ENCODE measurements at places on chromosomes 16 and 17.

DNA sequence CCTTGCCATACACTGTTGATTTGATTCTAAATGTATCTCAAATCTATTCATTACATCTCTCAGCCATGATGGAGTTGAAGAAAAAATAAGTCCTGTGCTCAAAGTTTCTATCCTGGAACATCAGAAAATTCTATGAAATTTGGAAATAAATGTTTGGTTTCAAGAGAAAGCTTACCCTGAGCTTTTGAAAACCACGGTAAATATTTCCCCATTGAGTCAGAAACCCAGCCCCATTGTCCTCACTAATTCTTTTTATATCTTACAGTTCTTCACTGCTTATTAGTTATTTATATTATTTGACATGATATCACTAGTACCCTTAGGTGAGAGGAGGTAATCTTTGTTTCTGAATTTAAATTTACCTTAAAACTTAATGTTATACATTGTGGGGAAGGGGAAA lies 128.5 kb downstream of the MRTFB start:
- DNase-seq = no peak

DNA sequence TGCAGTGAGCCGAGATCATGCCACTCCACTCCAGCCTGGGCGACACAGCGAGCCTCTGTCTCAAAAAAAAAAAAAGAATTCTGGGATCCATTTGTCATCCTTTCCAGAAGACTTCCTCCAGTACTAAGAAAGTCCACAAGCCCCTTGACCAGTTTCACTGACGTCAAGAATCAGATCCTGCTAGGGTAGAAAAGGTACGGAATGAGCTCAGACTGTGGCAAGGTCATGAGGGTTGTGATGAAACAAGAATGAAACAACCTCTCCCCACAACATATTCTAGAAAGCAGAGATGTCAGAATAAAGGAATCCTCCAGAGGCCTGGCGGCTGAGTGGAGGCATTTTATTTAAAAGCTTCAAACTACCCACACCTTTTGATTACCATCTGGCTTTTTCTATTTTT lies 29.9 kb downstream of the TRAF4 start:
- no peak for DNase-seq

DNA sequence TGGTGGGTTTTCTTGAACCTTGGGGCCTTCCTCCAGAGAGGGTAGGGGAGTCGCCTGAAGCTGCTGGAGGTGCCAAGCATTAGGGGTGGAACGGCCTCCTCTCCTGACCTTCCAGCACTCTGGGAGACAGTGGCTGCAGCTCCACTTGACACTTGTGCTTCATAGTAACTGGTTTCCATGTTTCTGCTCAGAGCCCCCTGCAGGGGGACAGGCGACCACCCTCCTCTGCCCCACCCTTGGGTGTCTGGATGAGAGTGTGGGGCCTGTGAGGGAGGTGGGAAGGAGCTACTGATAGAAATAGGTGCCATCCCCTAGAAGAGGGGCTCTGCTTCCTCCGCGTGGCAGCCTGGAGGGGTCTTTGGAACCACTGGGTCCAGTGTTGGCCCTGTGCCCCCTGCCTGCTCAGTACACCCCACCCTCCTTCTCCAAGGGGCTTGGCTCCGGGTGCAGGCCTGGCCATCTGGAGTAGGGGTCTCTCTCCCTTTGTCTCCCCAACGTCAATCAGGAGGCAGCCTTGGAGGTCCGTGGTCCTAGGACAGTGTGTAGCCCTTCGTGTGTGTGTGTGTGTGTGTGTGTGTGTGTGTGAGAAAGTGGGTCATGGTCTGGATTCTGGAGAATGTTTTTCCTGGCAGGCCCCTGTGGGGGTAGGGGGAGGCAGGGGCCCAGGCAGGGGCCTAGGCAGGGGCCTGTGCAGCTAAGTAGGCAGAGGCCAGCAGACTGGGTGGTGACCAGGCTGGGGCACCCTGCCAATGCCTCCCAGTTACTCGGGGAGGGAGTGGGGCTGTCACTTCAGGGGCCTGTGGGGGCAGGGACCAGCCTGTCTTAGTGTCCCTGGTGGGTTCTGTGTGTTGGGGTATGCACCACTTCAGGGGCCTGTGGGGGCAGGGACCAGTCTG lies 4.9 kb downstream of the LASP1 start:
- no peak for DNase-seq

- peak; percentile 96 for DNase-seq
Observed at GRCh38 chr17:45385331-45385997, 47.2 kb downstream of the ARHGAP27 start.

GRCh38 chr17:33989361-33990148 lies 265.5 kb upstream of the CCL2 start:
- DNase-seq = no peak

DNA sequence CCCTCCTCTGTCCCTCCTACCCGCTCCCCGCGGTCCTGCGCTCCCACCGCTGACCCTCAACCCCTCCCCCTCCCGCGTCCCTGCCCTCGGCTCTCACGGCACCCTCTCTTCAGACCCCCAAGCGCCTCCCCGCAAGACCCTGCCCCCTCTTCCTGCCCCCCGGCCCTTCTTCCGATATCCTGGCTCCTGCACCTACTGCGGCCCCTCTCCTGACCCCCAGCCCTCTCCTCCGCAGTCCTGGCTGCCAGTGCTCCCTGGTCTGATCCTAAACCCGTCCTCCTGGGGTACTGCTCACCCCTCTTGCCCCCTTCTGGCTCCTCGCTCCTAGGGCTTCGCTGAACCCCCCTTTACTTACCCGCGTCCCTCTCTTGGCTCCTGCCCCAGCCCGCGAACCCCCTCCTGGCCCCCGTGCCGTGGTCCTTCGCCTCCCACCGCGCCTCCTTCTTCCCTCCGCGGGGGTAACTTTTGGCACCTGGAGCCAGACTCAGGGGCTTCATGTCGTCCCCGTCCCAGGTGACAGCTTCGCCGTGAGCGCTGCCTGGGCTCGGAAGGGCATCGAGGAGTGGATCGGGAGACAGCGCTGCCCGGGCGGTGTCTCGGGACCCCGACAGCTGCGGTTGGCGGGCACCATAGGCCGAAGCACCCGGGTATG lies 839 bp downstream of the NKD1 start:
- peak; percentile 4 for DNase-seq

- DNase-seq = no peak
Observed at GRCh38 chr16:7458144-7458543, 125.5 kb downstream of the RBFOX1 start.

DNA sequence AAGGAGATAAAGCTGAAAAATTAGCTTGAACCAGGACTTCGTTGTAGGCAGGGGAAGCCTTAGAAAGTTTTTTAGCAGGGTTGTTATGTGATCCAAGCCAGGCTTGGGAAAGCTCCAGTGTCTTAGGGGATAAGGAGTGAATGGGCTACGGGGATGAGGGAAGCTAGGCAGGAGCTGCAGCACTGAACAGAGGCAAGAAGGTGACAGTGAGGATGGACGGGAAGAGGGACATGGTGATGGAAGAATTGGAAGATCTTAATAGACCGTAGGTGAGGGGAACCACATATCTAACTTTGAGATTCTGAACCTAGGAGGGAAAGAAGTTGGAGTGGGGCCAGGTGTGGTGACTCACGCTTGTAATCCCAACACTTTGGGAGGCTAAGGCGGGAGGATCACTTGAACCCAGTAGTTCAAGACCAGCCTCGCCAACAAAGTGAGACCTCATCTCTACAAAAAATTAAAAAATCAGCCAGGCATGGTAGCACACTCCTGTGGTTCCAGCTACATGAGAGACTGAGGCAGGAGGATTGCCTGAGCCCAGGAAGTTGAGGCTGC lies 3.2 kb downstream of the RHBDL3 start:
- no peak for DNase-seq

DNA sequence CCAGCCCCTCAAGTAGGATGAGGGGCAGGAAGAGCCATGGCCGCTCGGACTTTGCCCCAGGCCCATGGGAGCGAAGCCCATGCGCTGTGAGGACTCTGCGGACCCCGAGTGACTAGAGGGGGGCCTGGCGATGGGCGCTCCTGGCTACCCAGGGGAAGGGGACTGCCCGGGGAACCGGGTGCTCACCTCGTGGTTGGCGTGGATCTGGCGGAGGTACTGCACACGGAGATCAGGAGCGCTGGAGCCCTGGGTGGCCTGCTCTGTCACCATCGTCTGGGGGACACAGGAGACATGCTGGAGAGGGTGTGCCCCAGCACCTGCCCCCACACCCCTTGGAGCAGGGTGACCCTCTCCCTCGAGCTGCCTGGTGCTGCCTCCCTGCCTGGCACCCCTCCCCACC lies 11.0 kb downstream of the FAAP100 start:
- no peak for DNase-seq

DNA sequence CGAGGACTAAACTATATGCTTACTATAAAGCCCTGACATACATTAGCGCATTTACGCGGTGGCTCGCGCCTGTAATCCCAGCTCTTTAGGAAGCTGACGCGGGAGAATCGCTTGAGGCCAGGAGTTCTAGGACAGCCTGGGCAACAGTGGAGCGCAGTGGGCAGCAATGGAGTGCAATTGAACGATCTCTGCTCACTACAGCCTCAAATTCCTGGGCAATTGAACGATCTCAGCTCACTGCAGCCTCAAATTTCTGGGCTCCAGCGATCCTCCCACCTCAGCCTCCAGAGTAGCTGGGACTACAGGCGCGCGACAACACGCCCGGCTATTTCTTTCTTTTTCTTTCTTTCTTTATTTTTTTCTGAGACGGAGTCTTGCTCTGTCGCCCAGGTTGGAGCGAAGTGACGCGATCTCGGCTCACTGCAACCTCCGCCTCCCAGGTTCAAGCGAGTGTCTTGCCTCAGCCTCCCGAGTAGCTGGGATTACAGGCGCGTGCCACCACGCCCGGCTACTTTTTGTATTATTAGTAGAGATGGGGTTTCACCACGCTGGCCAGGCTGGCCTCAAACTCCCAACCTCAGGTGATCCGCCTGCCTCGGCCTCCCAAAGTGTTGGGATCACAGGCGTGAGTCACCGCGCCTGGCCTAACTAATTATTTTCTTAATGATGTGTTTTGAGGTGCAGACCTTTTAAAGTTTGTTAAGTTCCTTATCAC lies 506 bp upstream of the COG7 start:
- no peak for DNase-seq

GRCh38 chr16:67760206-67760955 lies 41.3 kb upstream of the GFOD2 start:
- no peak for DNase-seq

- no peak for DNase-seq
Observed at GRCh38 chr17:19449656-19450055, 38.6 kb downstream of the RNF112 start.

- DNase-seq = no peak
Observed at GRCh38 chr17:67818110-67819002, 6.9 kb upstream of the BPTF start.

- DNase-seq = peak; percentile 49
Observed at GRCh38 chr17:82400830-82401229, 17.3 kb upstream of the HEXD start.

- no peak for DNase-seq
Observed at GRCh38 chr17:69908626-69909368, 166.2 kb upstream of the KCNJ16 start.

- no peak for DNase-seq
Observed at GRCh38 chr17:28225271-28225670, 93.7 kb upstream of the TMEM97 start.

DNA sequence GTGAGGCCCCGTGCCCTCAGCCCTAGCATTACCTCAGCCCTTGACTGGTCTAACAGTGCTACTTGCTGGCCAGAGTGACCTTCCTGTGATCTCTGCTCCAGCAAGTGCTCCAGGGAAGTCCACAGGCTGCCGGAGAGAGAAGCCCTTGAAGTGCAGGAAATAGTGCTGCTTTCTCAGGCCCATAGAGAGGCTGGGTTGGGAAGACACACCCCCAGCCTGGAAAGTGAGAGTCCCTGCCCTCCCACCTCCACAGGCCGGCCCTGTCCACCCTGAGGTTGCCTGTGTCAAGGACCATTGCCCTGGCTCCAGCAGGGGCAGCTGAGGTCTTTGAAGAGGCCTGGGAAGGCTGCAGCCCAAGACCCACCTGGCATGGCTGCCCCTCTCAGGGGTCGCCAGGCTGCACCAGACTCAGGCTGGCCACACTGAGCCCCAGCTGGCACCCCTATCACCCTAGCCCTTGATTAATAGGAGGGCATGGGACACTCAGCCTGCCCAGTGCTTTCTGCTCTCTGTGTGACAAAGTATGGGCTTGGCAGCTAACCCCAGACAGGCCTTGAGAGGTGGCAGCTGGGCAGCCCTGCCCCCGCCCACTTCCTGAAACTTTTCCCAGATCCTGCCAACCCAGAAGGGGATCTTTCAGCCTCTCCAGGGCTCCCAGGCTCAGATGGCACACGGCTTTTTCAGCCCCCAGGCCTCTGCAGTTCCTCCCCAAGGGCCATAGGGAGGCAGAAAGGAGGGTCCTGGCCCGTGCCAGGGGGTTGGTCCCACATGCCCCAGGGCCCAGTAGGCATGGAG lies 21.7 kb downstream of the ATP6V0D1 start:
- DNase-seq = no peak

DNA sequence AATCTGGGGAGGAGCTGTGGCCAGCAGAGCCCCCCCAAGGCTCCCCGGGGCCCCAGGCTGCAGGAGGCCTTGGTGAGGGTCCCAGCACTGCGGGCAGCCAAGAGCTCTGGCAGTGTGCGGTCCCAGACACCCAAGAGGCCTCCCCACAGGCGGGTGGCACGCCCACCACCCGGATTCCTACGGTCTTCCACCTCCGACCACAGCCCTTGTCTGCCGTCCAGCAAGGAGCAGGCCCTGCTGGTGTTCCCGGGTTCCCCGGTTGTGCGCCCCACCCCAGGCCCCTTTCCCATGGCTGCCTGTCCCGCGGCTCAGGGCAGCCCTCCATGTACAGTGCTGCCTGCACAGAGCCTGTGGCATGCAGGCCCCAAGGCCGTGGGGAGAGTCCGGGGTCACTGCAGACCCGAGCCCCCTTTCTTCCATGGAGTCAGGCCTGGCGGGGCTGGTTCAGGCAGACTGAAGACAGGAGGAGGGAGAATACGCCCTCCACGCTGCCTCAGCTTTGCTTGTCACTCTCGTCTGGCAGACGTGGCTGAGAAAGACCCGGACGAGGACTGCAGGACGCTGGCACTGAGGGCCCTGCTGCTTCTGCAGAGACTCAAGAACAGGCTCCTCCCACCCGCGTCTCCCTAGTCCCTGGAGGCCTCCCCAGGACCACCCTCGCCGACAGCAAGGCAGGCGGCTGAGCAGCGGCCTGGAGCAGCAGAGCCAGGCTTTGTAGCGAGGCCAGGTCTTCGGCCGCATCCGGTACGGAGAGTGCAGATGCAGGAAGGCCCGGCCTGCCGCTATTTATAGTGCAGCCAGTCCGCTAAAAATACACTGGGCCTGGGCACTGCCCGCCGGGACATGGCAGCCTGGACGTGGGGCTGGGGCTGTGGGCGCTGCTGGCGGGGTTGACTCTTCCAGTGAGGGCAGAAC lies 16.4 kb downstream of the TELO2 start:
- no peak for DNase-seq

DNA sequence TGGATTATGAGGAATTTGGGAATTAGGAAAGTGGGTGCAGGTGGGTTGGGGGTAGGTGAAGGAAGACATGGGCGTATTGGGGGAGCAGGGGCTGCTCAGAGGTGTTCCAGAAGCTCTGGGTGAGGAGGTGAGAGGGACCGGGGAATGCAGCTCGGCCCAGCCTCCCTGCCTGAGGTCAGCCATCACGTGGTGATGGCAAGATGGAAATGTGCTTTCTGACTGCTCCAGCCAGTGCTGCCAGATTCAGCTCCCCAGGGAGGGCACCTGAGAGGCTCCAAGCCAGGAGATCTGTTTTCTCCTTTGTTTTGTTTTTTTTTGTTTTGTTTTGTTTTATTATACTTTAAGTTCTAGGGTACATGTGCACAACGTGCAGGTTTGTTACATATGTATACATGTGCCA lies 35.2 kb upstream of the STH start:
- DNase-seq = no peak

GRCh38 chr16:72530434-72530833 lies 358.5 kb upstream of the PMFBP1 start:
- DNase-seq = no peak

- no peak for DNase-seq
Observed at GRCh38 chr16:56514845-56515244, 5.0 kb downstream of the BBS2 start.

GRCh38 chr17:55778389-55779118 lies 27.7 kb downstream of the PCTP start:
- DNase-seq = no peak

Data from stimulated activated CD4-positive, alpha-beta T cell treated with anti-CD3 and anti-CD28 coated beads, Interleukin-2, amount 100 ng/mL, for 24 hours (primary cell).